ENCODE measurements at places on chromosomes 3 and 15.
A peak's percentile ranks its signal among the peaks of the same experiment; 100 is the strongest.

- DNase-seq, result no peak
Measured at GRCh38 chr3:169818316-169818715, 5.6 kb upstream of the LRRC34 start.

DNA sequence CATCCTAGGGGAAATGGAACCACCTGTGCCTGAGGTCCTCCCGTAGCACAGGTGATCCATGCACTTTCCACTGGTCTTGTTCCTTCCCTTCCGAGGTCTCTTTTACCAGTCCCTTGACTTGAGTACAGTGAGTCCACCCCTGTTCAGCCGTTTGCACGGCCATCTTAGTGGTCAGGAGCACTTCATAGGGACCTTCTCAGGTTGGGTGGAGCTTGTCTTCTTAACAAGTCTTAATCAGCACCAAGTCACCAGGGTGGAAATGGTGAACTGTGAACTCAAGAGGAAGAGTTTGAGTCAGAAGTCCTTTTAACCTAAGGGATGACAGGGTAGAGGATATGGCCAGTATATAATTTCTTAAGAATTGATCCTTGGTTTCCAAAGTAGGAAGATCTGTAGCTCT, 21.4 kb downstream of the ARL8B start:
- no peak for DNase-seq

DNA sequence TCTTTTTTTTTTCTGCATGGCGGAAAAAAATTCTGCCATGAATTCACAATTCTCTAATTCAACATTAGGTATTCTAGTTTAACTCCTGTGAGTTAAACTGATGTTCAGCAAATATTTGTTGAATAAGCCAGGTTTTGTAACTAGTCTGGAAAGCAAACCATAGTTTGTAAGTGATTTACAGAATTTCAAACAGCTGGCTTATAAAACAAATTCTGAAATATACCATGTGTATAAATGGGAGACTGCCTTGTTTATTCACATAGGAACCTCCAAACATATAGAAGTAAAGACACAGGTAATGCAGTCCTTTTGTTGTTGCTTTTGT, 101.1 kb downstream of the IL1RAP start:
- DNase-seq, result no peak

DNA sequence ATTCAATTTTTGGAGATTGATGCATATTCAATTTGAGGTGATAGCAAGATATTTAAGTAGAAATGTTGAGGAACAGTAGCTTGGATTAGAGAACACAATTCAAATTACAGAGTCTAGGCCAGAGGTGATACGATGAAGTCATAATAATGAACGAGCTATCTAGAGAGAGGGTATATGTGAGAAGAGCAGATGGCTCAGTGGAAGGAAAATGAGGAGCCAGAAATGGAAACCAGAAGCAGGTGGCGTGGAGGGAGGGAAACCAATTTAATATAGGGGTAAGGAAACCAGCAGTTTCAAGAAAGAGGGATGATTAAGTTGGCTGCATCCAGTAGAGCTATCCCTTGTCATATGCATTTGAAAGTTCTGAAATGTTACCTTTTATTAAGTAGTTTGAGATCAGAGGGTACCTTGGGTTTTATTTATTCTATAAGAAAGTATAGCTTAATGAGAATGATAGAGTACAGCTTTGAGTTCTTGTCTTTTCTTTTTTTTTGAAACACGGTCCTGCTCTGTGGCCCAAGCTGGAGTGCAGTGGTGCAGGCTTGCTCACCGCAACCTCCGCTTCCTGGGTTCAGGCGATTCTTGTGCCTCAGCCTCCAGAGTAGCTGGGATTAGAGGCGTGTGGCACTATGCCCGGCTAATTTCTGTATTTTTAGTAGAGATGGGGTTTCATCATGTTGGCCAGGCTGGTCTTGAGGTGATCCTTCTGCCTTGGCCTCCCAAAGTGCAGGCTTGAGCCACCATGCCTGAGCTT, 22.1 kb downstream of the NCK1 start:
- no peak for DNase-seq

DNA sequence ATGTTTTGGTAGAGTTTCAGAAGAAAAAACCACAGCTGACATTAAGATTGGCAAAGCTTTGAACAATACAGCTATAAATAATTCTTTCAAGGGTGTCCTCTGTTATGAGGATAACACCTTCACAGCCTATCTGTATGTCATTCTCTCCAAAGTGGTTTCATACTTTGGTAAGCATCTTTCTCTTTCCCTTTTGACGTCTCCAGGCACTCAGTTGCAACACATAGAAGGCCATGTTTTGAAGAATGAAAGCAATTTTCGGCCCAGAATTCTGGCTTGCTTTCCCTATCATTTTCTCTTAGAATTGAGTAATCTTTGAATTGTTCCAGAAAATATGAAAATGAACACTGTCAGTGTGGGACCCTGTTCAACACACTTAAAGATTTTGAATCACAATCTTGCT, 200.0 kb upstream of the CBLB start:
- DNase-seq, result peak; percentile 62

DNA sequence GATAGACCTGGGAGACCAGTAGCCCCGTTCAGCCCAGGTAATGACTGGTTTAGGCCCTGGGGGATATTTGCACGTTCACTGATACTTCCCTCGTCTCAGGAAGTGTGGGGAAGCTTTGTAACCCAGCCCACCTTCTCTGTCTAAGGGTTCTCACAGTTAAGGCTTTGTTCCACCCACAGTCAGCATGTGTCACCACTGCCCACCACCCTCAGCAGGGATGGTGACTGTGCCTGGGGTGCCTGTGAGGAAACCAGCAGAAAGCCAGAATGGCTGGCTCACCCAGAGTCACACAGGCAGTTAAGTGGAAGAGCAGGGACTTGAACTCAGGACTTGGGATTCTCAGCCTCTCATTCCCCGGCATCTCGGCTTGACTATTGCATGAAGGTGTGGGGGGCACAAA, 5.2 kb downstream of the KBTBD13 start:
- DNase-seq, result no peak

GRCh38 chr3:4231041-4231440, 72.1 kb upstream of the SETMAR start:
- DNase-seq, result no peak

GRCh38 chr3:151318313-151318712, 1.7 kb upstream of the GPR87 start:
- no peak for DNase-seq

DNA sequence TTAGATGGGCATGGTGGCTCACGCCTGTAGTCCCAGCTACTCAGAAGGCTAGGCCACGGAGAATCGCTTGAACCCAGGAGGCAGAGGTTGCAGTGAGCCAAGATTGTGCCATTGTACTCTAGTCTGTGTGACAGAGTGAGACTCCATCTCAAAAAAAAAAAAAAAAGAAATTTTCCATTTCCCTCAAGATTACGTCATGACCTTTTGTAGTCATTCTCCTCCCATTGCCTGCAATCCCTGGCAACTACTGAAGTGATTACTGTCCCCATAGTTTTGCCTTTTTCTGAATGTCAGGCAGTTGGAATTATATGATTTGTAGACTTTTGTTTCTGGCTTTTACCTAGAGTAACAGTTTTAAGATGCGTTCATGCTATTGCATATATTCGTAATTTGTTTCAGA, 28.0 kb downstream of the WDR76 start:
- peak; percentile 14 for DNase-seq

DNA sequence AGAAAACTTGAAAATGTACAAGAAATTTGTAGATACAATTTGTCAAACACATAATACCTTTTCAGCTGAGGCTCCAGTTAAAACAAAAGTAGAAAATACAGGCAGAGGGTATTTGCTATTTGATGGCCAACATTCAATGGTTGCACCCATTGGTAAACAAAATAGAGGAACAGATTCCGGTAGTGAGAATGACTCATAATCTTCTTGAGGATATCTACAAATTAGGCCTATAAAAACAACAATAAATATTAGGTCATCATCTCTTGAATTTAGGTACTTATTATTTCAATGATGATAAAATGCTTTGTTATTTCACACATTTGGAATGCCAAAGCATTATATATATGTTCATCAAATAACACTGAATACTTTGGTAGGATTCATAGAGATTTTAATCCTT, 53.4 kb downstream of the DENND4A start:
- DNase-seq, result no peak

GRCh38 chr15:77607894-77608261, 24.8 kb downstream of the LINGO1 start:
- no peak for DNase-seq

DNA sequence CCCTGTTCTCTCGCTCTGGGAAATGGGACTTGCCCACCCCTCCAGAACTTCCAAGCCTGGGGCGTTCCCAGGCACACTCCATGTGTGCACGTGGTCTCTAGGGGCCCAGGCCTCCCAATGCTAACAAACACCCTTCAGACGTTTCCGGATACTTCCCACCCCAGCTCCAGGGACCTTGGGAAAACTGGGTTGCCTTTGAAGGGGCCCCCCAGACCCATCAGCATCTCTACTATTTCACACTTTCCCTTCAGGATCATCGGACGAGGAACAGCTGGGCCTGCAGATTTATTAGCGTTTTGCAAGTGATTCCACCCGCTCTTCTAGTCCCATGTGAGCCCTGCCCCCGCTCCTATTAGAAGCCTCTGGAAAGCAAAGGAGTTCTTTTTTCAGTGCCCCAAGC, 63.2 kb downstream of the MAGEF1 start:
- DNase-seq, result no peak

DNA sequence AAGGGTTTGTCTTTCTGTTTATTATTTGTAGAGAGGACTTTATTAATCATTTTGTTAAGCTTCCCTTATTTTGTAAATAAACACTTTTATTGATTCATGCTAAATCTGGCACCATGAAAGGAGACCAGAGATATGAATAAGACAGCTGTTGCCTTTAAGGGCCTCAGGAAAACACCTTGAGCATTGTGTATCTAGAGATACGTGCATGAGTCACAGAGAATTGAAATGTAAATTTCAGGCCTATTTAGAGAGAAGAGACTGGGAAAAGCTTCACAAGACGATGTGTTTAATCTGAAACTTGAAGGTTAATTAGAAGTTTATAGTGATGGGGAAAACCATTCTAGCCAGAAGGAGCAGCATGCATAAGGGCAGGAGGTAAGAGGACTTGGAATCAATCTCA, 28.6 kb upstream of the UTS2B start:
- DNase-seq, result no peak

DNA sequence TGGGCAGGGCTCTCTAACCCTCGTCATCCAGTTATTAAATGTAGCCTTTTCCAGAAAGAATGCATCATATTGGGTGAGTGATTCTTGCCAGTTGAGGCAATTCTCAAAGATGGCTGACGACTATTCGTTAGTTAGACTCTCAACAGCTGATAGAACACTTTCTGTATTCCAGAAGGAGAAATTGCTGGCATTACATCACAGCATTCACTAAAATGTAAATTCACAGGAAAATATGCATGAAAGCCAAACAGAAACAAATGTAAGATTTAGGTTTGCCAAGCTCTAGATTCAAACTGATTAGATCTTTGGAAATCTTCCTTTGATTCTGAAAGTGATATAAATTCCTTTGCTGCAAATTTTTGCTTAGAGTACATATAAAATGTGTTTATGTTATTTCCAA, 1501.0 kb downstream of the SI start:
- DNase-seq, result no peak

DNA sequence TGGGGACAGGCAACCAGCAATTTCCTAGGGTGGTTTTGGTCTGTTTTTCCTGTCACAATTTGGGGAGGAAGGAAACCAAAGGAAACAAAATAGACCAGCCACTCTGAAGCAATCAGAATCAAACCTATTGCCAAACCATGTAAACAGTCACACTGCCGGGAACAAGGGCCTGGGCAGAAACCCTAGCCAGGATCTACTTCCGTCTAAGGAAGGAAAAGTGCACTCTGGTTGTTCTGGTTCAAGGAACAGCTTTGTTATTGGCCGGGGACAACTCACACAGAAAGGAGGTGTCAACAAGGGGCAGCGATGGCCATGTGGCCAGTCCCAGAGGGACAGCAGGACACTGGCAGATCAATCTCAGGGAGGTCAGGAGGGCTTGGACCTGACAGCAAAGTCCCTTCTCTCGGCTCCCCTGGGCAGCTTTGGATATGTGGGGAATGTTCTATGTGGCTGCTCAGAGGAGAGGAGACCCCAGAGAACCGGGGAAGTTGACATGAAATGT, 17.5 kb upstream of the RAD18 start:
- no peak for DNase-seq

DNA sequence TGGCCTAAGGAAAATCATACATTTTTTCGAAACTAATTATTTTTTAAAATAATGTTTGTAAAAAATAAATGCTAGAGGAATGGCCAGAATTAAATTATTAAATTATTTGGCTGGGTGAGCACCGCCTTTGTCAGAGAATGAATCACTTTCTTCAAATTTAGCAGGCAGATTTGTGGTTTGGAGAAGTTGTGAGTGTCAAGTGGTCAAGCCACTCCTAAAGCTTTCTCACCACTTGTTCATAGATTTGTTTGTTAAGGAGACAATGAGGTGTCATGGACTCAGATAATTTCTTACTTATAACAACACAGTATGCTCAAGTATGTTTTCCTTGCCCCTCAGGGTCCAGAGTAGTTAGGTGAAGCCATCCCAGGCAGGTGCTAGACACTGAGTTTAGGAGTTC, 196.2 kb downstream of the TUSC7 start:
- DNase-seq, result no peak

DNA sequence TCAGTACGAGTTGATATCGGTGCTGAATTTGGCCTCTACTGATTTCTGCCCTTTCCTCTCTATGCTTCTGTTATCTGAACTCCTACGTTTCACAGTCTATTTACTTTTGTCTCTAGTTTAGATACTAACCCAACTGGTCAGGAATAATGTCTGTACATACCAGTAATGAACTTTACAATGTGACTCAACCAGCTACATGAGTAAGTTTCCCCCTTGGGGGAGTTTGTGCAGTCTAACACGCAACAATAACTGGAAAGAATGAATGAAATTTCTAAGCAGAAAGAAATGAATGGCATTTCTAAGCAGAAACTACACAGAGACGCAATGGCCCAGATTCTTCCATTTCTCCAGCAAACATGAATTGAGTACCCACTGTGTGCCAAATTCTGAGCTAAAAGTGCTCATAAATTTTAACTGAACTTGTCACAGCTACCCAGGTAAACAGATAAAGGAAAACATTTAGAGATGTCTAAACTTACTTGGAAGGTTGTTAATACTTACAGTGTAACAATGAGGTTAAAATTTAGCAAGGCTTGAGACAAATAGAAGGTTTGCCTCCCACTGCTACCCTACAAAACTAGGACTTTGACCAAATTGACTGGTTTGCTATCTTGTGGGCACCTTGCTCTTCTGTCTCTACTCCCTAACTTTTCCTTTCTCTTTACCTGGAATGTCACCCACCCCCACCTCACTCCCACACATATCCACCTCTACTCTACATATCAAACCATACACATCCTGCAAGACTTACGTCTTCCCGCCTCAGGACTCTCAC, 11.6 kb downstream of the UPK1B start:
- DNase-seq, result peak; percentile 92

DNA sequence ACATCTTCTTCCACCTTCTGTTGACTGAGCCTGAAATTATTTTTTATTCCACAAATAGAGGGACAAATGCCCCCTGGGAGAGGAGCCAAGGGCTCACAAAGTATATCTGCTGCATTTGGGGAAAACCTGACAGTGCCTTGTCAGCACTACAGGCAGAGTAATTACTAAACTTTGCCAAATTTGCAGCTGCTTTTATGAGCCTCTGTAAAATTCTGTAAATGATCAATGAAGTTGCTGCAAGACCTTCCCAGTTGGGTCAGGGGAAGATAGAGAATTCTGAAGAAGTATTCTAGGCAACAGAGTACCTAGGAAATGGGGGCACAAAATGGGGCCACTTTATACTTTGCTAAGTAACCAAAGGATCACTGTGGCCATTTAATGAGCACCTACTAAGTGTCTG, 10.5 kb downstream of the GHSR start:
- DNase-seq, result no peak

GRCh38 chr3:124576565-124577493, 153.4 kb upstream of the UMPS start:
- no peak for DNase-seq
